CD4-positive, alpha-beta T cell treated with Interleukin-1 beta for 1 hour (primary cell): ENCODE measurements at places on chromosomes 13 and 19.

- DNase-seq, result no peak
Measured at GRCh38 chr13:101346161-101346560, 70.1 kb downstream of the NALCN start.

GRCh38 chr19:46821512-46822409, 28.9 kb downstream of the AP2S1 start:
- DNase-seq, result peak; percentile 68

DNA sequence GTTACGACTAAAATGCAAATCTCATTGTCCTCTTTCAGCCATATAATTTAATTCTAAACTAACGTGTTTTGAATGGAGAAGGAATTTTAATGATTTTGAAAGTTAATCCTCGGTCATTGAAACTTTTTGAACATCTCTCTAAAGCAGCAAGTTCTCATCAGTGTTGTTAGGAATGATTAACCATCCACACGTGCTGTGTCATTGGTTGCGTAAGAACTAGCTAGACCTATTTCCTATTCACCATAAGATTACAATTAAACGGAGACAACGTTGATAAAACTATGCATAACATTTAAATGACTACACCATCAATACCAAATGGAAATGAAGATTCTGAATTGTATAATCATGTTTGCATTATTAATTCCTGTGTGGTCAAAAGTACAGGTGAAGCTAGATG, 155.6 kb upstream of the IRS2 start:
- DNase-seq, result no peak

DNA sequence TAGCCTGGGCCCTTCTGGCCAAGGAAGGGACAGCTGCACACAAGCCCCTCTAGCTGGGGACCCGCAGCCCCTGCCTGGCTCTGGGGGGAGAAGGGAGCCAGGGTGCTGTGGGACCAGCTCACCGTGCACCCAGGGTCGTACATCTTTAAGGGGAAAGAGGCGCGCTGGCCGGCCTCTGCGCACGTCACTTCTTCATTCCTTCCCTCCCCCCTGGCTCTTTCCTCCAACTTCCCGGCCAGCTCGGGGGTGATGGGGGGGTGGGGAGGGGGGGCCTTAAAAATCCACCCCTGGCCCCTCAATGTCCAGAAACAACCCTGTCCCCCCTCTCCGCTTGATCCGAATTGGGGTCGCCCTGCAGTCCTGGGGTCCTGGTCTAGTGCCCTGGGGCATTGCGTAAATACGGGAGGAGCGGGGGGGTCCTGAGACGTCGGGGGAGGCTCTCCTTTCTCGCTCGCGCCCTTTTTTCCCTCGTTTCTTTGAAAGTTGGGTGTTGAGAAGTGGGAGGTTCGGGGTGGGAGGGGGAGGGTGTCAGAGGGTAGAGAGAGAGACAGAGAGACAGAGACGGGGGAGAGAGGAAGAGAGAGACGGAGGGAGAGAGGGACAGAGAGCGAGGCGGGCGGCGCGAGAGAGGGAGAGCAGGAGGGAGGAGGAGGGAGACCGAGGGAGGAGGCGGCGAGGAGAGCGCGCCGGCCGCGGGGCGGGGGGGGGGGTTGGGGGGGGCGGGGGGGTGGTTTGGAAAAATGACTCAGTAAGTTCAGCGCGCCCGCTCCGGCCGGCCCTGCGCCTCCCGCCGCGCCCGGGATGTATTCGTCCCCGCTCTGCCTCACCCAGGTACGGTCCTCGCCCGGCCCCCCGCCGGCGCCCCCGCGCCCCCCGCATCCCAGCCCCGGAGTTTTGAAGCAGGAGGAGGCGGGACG, at the start of gene NFIC:
TSS of gene NFIC (plus strand) at position 748 of the 917 bp plus-strand sequence. CDS start at position 802, 54 bp downstream.
- DNase-seq, result peak; percentile 31

DNA sequence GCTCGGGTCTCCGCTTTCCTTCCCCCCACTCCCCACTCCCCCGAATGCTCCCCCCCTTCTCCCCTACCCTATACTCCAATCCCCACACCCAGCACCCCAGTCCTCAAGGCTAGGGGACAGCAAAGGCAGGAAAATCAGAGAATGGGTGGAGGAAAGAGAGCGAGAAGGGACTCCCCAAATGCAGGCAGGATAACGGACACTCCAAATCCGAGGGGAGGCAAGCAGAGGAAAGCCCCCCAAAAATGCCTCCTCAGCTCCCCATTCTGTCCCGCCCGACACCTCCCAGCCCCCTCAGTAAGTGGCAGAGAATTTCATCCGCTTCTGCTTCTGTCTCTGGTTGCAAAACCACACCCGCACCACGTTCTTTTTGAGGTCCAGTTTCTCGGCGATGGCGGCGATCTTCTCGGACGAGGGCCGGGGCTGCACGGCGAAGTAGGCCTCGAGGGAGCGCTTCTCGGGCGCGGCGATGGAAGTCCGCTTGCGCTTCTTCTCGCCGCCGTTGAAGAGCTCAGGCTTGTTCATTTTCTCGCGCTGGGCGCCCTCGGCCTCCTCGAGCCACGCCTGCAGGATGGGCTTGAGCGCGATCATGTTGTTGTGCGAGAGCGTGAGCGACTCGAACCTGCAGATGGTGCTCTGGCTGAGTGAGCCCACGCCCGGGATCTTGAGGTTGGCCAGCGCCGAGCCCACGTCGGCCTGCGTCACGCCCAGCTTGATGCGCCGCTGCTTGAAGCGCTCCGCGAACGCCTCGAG, 2.1 kb downstream of the POU4F1 start:
- DNase-seq, result no peak

DNA sequence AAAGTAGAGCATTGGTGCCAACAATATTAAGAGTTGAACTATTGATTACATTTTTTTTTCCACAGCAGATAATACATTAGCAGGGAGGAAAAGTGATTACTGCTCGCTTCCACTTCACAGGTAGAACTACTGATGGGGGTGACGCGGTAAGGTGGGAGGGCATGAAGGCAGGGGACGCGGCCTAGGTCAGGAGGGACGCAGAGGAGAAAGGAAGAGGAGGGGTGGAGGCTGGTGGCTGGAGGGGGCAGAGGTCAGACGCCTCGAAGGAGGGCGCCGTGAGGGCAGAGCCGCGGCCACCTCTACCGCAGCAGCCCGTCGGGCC, 287 bp upstream of the B3GLCT start:
- DNase-seq, result no peak

- DNase-seq, result peak; percentile 77
Measured at GRCh38 chr19:8001995-8002849, 3.2 kb downstream of the ELAVL1 start.

GRCh38 chr19:3810708-3811355, 24.7 kb upstream of the MATK start:
- no peak for DNase-seq

DNA sequence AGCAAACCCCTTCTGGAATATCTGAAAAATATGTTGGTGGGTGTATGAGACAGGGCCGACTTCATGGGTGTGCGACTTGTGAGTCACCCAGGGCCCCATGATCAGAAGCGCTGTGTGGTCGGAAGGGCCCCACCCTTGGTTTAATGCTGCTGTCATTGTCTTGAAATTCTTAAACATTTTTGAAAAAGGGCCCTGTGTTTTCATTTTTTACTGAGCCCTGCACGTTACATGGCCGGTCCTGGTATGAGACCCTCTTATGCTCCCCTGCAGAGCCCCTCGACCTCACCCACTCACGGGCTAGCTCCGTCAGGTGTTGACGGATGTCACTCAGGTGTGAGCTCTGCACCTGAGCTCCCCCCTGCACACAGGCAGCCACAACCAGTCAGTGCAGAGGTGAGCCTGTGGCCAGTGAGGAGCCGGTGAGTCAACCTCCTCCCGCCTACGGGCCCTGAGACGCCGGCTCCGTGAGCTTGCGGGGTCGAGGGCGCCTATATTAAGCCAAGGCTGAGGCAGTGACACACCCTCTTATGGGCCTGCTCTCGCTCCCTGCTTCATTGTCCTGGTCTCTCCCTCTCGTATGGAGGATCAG, 27.7 kb downstream of the GADD45B start:
- peak; percentile 73 for DNase-seq

- no peak for DNase-seq
Measured at GRCh38 chr19:6062961-6063575, 47.2 kb downstream of the RFX2 start.

GRCh38 chr13:112066624-112067004, 335 bp upstream of the SOX1 start:
- DNase-seq, result peak; percentile 63

DNA sequence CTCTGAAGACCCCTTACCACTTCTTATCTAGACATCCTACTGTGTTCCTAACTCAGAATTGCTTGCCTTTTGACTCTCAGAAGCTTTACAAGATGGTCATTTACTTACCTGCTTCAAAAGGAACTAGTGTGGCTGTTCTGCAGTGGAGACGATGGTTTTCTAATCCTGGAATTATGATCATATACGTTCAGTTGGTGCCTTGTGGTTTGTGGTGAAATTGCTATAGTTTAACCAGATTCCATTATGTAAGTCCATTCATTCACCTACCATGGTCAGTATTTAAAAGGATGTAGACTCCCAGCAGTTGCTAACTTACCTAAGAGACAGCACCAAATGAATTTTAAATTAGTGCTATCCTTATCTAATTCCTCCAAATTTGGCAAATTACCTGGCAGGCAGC, 210.9 kb downstream of the SHISA2 start:
- DNase-seq, result no peak

DNA sequence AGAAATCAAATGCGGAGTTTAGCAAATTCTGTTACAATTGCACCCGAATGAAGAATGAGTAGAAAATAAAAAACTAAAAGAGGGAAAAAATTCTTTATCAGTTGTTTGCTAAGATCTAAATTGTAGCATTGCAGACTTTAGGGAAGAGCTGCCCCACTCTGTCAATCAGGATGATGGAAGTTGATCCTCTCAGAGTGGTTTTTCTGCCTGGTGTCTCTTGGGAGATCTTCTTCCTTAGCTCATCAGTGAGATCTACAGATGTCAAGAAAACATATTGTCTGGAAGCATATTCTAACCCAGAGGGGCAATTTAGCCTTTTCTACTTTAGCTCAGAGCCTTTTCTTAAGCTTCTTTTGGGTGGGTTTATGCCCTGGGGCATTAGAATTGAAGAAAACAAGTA, 223.2 kb upstream of the PCDH17 start:
- no peak for DNase-seq

GRCh38 chr13:38888309-38888708, 102.3 kb downstream of the STOML3 start:
- no peak for DNase-seq

- no peak for DNase-seq
Measured at GRCh38 chr19:12913011-12913561, 6.0 kb downstream of the SYCE2 start.

- DNase-seq, result no peak
Measured at GRCh38 chr13:111893071-111893606, 173.8 kb upstream of the SOX1 start.

- DNase-seq, result peak; percentile 79
Measured at GRCh38 chr19:5031231-5032100, 62.6 kb downstream of the KDM4B start.

- peak; percentile 100 for DNase-seq
Measured at GRCh38 chr19:18192673-18193387, at the start of gene MPV17L2. TSS of gene MPV17L2 (plus strand) at chr19:18193218. CDS start at chr19:18193282, 64 bp downstream.

DNA sequence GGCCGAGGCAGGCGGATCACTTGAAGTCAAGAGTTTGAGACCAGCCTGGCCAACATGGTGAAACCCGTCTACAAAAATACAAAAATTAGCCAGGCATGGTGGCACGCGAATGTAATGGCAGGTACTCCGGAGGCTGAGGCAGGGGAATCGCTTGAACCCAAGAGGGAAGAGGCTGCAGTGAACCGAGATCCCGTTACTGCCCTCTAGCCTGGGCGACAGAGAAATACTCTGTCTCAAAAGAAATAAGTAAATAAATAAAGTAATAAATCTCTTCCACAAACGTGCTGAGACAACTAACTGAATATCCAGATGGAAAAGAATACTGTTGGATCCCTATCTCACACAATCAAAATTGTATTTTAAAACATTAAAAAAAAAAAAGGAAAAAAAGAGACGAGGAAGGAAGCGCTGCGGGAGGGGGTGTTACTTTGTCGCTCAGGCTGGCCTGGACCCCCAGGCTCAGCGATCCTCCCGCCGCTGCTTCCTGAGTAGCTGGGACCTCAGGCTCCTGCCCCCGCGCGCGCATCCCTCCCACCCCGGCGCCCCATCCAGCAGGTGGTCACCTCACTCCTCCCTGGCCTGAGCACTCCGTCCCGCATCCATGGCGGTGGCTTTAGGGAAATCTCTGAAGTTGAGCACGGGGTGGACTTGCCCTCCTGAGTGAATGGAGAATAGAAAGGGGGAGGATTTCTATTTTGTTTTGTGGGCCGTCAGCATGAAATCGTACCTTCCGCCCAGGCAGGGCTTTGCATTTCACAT, 628 bp upstream of the ZNF813 start:
- no peak for DNase-seq

DNA sequence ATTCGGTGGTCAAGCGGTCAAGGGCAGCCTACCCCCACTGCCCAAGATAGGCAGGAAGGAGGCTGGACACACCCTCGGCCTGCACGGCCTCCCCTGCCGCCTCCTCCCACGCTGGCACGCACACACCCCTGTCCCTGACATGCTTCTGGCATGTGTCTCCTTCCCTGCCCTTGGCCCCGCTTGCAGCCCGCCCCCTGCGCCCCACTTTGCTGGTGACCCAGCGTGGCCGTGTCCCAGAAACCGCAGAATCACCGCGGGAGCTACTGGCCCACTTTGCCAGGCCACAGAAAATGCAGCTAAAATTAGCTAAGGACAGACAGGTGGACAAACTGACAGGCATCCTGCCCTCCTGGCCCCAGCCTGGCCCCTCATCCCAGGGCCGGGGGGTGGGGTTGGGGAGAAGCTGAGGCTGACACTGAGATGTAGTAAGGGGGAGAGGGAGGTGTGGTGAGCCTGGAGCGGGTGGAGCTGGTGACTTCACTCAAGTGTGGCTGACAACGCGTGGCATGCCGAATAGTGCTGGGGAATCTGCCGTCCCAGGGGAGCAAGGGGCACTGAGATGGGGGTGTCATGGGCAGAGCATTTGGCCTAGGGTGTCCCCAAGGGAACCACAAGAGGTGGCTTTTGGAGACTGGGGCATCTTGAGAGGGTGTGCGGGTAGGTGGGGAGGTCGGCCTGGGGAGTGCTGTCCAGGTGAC, 2.4 kb downstream of the SHANK1 start:
- no peak for DNase-seq

- no peak for DNase-seq
Measured at GRCh38 chr13:79466872-79467271, 14.1 kb upstream of the NDFIP2 start.

GRCh38 chr13:87274209-87274819, 396.9 kb upstream of the SLITRK5 start:
- DNase-seq, result no peak

GRCh38 chr13:107210723-107211030, 642.7 kb upstream of the ARGLU1 start:
- no peak for DNase-seq

DNA sequence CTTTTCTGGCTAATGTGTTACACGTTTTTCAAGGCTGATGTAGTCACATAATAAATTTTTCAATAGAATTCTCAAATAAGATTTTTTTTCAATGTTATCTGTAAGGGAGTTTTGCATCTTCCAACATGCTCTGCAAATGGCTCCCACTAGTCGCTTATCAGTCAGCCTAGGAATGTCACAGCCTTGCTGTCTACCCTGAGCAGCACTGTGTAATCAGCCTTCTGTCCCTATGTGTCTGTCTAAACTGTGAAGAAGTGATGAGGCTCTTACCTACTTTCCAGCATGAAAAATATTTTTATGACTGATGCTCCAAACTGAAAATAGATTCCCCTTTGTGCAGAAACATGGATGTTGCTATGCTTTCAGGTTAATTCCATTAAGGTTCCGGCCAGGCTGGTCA, 75.1 kb upstream of the FAM216B start:
- no peak for DNase-seq

- DNase-seq, result no peak
Measured at GRCh38 chr19:8046569-8047165, 5.9 kb upstream of the CCL25 start.
